ENCODE measurements at places on chromosomes 2 and 18.

GRCh38 chr2:75130171-75130570, 69.1 kb downstream of the TACR1 start:
- DNase-seq, result no peak

GRCh38 chr2:158717366-158718195, 77.5 kb upstream of the DAPL1 start:
- no peak for DNase-seq

- DNase-seq, result no peak
These were observed 143.1 kb downstream of the SETBP1 start for GRCh38 chr18:44823782-44824181.

GRCh38 chr2:28730641-28731146, 20.9 kb upstream of the PPP1CB start:
- DNase-seq, result no peak

GRCh38 chr2:176187899-176188773, at the start of gene HOXD1:
Gene HOXD1 (plus strand): TSS chr2:176188668. CDS start chr2:176188802, 134 bp downstream.
- DNase-seq, result peak; percentile 38

GRCh38 chr2:217732992-217733391, 269.8 kb downstream of the TNS1 start:
- no peak for DNase-seq

- DNase-seq, result no peak
These were observed 10.3 kb downstream of the PECR start for GRCh38 chr2:216071111-216071851.

GRCh38 chr2:926896-927295, 23.8 kb upstream of the SNTG2 start:
- DNase-seq, result no peak

GRCh38 chr2:239252801-239253200, 148.0 kb downstream of the HDAC4 start:
- DNase-seq, result no peak

- DNase-seq, result no peak
These were observed 153.6 kb downstream of the TDRD15 start for GRCh38 chr2:21277068-21278056.

DNA sequence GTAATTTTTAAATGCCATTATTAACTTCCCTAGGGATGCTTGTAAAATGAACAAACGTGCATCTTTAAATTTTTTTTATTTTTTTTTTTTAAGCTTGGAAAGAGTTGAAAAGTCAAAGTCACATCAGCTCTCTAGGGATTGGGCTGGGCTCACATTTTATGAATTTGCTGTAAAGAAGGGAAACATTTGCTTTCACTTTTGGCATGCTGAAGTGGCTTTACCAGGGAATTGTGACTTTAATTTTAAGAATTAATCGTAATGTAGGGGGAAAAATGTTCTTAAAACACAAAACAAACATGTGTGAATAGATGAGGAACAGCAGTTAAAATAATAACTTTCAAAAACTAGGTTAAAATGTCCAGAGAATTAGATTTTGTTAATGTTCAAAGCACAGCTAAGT, 123.0 kb downstream of the AGAP1 start:
- no peak for DNase-seq

DNA sequence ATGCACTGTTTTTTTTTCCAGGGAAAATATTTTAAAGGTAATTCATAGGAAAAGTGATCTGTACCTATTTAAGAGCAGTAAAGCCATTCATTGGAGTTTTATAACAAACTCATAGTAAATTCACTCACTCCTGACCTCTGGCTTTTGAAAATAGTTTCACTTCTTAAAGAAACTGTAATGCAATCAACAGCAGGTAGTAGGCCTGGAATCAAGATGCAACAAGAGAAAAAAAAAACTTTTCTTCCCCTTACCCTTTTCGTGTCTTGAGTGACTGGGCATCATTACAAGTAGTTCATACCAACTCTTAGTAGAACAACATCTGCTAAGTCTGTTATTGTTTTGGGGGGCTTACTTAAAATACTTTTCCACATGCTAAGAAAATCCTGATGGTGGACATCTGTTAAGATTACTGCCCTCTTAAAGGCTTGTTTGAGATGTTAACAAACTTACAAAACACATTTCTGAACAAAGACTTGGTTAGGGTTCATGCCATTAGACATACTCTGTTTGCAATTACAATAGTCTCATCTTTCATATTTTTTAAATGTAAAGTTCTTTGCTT, 164.1 kb upstream of the FOSL2 start:
- DNase-seq, result no peak

- DNase-seq, result no peak
These were observed 775.3 kb upstream of the POU3F3 start for GRCh38 chr2:104078431-104079157.

GRCh38 chr2:28344756-28345373, 47.8 kb upstream of the FOSL2 start:
- no peak for DNase-seq

DNA sequence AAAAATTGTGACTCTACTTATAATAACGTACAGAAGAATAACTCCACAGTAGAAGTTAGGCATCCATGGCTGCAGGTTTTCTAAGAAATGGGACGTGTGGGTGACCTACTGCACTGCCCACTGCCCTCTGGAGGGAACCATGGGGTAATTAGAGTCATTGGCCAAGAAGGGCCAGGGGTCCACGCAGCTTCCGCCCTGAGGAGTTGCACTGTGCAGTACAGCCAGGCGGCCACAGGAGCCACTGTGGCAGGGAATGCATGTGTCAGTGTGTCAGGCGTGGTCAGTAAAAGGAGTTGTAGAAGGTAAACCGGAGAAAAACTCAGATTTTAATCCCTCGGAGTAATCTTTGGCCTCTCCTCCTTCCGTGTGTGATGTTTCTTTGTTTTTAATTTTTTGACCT, 24.8 kb downstream of the NCK2 start:
- peak; percentile 54 for DNase-seq

DNA sequence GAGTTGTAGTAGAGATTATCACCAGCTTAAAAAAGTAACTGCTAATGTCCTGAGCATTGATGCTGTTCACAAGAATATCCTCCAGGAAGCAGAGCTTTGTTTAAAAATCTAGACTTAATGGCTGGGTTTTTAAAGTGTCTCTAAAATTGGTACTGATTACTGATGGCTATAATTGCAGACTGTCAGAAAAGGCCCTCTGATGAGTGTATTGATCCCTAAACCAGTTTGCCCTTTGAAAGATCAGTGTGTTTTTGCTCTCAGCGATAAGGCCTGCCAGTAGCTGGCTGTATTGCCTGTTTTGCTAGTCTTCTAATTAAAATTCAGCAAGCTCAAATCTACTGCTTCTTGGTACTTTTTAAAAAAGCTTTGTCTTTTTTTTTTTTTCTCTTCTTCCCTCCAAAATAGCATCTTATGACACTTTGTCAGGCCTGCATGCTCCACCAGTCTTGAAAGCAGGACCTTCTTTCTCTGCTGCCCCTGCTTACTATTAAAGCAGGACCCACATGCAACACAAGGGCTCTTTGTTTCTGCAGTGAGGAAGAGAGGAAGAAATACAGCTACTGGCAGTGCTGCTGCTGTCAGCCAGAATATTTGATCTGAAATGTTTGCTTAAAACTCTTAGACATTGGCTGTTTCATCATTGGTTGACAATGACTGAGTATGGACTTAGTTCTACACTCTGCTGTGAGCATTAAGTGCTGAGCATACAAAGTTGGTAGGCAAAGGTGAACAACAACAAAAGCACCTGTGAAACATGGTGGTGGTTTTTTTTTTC, 1.8 kb downstream of the SEC11C start:
- no peak for DNase-seq

DNA sequence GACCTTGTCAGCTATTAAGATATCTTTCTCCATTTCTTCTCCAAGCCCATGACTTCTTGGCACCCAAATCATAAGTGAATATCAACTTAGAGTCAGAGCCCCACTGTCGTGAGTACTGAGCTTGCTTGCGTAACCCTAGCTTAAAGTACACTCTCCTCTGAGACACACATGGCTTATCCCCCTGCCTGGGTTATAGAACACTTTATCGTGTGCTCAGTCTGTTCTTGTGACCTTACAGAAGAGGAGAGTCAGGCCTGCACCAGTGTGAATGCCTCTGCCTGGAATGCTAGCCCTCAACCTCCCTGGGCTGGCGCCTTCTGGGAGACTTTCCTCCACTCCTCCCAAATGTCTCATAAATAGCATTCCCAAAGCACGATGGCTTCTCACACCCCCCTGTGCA, 79.3 kb downstream of the CEP192 start:
- no peak for DNase-seq

- no peak for DNase-seq
These were observed 411.0 kb upstream of the ACVR2A start for GRCh38 chr2:147433822-147434221.

DNA sequence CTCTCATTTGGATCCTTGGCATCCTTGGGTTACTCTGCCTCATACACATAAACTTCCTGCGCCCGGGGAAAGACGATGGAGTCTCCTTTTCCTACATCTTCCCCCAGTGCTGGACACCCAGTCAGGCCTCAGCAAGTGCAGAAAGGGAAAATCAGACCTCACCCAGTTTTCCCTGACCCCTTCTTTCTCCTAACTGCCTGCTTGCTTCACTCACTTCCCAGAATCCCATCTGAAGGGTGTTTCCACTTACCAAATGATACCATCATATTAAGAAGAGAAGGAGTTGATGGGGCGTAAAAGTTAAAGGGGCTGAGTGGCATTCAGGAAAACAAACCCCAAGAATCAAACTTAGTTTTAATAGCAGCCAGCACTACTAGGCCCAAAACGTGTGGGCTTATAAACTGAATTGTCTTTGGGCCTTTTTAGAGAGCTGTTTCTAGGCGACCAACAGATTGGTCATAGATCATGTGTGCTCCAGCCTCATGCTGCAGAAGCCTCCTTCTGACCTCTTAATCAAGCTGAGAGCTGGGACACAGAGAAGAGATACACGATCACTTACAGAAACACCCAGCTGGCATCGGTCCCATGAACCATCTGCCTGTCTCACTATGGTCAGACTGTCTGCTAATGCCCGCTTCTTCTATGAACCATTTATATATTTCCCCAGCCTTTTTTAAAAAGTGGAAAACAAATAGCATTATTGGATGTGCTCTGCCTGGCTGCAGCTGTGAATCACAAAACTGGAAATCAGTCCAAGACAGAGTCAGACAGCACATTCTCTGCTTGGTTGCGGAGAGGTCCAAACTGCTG, 165.7 kb upstream of the SLC14A2 start:
- no peak for DNase-seq

DNA sequence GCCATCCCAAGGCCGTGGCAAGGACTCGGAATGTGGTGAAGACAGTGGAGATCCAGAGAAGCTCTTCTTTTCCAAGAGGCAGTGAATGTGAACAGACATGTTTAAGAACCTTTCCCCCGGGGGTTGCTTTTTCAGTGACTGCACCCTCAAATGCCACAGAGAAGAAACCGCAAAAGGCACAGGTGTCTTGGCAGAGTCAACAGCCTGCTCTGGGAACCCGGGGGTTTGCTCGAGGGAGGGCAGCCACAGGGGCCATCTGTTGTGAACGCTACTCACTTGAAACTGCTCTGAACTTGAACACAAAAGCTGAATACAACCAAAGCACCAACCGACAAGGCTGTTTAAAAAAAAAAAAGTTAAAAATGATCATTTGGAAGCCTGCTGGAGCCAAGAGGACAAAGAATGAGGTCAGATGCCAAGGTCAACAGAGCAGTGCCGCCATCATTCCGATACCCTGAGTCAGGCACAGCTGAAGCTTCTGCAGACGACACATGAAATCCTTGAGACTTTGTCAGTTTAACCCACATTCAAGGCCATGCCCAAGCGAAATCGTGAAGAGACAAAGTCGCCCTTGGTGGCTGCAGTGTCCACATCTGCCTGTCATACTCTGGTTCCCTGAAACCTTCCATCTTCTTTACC, 47.4 kb downstream of the PSMG2 start:
- DNase-seq, result peak; percentile 30

DNA sequence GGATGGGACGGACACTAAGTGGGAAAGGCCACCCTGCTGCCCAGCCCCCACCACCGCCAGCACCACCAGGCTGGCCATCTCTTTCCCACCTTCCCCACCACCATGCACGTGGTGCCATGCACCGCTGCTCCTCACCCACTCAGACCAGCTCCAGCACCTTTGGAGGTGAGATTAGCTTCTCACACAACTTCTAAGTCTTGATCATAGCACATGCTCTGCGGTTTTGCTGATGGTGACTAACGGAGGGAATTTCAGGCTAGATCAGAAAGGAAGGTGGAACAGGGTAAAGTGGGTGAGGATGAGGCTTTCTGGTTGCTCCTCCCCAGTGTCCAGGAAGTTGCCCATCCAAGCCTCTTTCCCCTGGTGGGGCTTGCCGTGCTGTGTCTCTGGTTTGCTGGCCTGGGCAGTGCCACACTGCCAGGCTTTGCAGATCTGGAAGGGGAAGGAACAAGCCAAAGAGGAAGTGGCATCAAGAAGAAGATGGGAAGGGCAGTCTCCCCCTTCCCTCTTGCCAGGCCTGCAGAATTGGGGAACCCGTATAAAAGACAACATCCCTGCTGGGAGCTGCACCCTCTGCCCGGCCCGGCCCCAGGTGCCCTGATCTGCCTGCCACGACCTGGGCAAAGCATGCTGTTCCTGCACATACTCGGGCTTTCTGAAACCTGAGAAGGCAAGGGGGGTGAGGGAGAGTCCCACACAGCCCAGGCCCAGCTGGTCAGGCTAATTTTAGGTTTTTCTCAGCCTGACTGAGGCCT, 44.3 kb upstream of the CAB39 start:
- peak; percentile 69 for DNase-seq

DNA sequence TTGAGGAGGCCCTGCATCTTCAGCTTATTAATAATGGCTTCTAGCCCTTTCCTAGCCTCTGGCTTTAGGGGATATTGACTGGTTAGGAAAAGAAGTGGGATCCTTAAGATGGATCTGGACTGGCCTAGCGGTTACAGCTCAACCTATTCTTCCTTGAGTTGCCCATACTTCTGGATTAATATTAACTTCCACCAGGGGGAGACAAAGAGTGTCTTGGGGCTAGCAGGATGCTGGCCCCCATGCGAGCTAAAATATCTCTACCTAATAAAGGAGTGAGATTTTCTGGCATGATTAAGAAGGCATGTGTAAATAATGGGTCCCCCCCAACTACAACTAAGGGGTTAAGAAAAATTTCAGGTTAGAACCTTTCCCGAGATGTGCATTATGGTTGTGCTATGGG, 23.2 kb upstream of the PLA2R1 start:
- no peak for DNase-seq

DNA sequence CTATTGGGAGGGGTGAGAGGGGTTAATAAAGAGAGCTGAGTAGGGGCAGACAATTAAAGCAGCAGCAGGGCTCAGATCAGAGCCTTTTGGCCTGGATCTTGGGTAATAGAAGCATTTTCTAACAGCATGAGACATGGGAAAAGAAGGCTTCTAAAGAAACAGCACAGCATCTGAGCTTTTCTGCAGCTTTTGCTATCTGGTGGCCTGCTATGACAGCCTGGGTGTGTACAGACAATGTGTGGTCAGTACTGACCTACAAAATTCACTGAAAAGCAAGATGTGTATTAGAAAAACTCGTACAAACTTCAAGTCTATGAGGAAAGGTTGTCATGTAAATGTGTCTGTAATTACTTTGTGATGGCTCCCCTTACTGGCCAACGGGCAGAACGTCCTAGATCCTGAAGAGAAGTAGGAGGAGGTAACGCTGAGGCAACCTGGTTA, 95.6 kb downstream of the GALNT3 start:
- DNase-seq, result no peak

All from activated T-cell treated with anti-CD3 and anti-CD28 coated beads, Interleukin-2, amount 50 U/mL, for 48 hours (primary cell).